K562 (cell line): ENCODE measurements at places on chromosomes 3 and 15. TPM values are rescaled to one million over a fixed set of nuclear protein-coding genes. Genes with fewer than 3 reads are reported as not detected.

- DNase-seq = no peak
- no peak overlapping the region for H3K4me3 ChIP-seq
- H3K36me3 ChIP-seq = no peaks in the 10 kb centered on the region
- no peak overlapping the region for H3K27ac ChIP-seq
Measured at GRCh38 chr3:177689077-177689476, 491.8 kb upstream of the TBL1XR1 start.

- H3K27ac ChIP-seq = no peak overlapping the region
- DNase-seq = no peak
- no peak overlapping the region for H3K4me3 ChIP-seq
Measured at GRCh38 chr3:169539856-169540255, 123.7 kb downstream of the MECOM start.

DNA sequence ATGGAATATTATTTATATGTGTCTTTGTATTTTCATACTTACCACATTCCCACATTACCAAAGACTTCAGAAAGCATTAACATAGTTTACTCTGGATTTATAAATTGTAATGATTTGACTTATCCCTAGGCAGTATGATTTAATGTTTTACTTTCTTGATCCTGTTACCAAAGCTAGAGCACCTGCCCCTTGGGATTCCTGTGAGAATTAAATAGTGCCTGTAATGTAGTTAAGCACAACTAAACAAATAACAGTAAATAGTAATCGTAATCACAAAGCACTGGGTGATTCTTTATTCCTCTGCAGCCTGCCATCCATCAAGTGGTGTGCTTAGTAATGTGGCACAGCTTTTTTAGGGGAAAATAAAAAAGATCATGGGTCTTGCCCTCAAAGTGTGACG, 39.1 kb downstream of the ATP2C1 start:
- no peak overlapping the region for H3K27ac ChIP-seq
- H3K4me1 ChIP-seq = no peaks in the 10 kb centered on the region
- H3K4me3 ChIP-seq = no peak overlapping the region
- peaks cover 40% of the 10 kb centered on the region for H3K36me3 ChIP-seq

SST gene
- not detected in 2 replicates for total RNA-seq

C3orf80 gene
- total RNA-seq = 0.60 and 0.75 TPM in 2 replicates

GABRB3 gene
- total RNA-seq = 0.33 and 0.63 TPM in 2 replicates

TMC3 gene
- not detected in 2 replicates for total RNA-seq
